Stimulated activated CD4-positive, alpha-beta T cell treated with anti-CD3 and anti-CD28 coated beads, Interleukin-1b, Interleukin-23, amount 100 ng/mL, for 24 hours (primary cell): ENCODE measurements at places on chromosomes 7 and 10.

GRCh38 chr10:60139290-60139689 is 232.9 kb upstream of the CCDC6 start:
- no peak for DNase-seq

DNA sequence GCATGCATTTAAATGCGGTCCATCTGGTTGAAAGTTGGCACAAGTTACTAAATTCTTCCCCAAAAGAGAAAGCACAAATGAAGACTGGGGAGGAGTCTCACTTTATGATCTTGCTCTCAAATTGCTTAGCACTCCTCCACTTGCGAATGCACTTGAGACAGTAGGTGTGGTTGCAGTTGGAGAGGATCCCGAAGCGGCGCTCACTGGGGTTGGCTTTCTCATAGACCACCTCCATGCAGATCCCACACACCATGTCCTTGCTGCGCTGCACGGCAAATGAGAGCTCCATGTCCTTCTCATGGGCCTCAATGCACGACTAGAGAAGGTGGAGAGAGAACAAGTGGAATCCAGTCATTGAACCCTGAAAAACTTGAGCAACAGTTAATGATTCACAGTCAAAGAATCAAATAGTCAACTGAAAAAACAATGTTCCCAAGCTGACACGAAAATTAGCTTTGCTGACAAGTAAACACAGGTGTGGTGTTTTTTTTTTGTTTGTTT is 22.7 kb downstream of the MKRN1 start:
- DNase-seq = no peak

- DNase-seq = no peak
Measured at GRCh38 chr10:78907551-78908211, 161.1 kb upstream of the ZMIZ1 start.

DNA sequence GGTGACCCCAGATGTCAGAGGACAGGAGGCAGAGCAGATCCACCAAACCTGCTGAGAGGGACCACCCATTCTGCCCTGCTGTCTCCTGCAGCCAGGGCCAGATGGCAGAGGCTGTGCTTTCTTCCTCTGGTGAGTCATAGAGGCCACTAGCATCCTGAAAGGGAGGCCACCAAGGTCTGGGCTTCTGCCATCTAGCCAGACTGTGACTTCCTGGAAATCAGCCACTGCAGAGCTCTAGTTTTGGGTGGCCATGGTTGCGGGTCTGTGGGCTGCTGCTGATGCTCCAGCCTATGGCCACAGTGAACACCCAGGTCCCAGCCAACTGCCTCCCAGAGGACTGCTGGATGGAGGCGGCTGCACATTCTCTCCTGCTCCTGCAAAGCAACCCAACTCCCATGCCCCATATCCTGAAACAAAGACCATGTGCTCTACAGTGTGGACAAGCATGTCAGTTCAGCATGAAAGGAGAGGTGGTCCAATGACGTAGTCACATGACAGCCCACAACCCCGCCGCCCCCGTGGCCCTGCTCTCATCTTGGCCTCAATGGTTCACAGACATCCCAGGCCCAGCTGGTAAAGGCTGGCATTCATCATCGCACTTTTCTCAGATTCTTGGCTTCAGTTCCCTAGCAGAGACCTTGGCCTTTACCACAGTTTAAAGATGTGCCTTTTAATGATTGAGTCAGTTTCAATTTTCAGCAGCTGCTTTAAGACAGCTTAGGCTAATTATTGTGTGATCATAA is 73.9 kb upstream of the CXCL12 start:
- DNase-seq = no peak

DNA sequence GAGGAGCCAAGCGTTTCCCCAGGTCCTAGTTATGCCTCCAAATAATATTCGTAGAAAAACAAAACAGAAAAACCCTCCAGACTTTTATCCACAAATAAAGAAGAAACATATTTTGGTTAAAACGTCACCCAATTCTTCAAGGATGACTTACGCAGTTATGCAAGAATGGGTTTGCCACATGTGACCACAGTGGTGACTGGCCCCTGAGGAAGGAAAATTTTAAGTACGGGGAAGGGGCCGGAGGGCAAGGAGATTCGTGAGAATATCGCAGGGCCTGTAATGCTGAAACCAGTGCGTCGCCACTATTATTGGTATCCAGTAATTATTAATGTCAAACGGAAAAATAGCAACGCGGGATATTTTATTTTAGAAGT is 537 bp upstream of the MRPS24 start:
- DNase-seq = peak; percentile 10

DNA sequence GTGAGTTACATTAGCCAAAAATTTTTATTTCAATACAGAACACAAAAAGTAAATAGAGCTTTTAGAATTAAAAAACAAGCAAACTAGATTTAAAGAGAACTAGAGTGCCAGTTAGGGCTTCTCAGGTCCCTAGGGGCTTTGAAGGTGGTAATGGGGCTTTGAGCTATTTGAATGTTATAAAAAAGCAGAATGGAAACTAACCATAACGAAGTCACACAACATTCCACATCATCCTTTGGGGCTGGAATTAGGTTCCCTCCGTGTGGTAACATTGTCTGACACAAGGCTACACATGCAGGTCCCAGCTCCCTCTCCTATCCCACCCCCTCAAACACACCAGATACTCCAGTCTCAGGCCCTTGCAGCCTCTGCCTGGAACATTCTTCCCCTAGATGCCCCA is 15.3 kb downstream of the JAZF1 start:
- DNase-seq = no peak

DNA sequence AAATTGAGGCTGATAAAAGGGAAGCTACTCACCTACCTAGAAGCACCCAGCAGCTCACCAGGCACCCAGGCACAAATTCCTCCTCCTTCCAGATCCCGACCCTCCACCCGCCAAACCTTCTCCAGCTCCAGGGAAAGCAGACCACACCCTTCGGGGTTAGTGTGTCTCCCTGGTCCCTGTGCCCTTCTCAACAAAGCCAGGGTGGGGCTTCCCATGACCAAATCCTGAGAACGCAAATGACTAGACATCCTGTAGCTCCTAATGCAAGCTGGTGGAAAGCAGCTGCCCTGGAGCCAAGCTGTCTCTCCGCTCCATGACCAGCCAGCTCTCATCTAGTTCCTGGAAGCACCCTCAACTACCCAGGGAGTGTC is 4.4 kb downstream of the TBX20 start:
- DNase-seq = no peak

DNA sequence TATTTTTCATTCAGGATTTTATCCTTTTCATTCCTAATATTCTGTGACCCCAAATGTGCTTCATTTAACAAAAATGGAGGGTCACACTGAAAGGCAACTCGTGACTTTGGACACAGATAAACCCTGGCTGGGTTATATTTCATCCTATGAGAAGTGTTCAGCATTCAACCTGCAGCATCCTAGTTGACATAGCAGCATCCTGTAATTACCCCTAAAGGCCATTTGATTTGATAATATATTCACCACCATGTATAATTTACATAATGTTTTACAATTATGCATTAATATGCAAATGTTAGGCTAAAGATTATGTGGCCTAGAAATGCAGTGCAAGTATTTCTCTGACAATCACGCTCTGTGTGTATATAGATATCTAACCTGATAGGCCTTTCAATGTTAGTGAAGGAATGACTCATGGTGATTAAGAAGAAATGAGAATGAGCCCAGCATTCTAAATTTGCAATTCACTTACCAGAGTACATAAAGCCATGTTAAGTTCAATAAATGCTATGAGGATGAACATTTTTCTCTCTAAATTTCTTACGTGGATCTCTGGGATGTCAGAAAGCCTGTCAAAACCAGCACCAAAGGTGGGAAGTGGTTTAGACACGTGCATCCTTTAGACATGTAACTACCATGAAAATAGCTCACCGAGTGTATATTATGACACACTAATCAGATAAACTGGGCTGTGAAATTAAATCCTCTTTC is 337.7 kb upstream of the AOAH start:
- no peak for DNase-seq

DNA sequence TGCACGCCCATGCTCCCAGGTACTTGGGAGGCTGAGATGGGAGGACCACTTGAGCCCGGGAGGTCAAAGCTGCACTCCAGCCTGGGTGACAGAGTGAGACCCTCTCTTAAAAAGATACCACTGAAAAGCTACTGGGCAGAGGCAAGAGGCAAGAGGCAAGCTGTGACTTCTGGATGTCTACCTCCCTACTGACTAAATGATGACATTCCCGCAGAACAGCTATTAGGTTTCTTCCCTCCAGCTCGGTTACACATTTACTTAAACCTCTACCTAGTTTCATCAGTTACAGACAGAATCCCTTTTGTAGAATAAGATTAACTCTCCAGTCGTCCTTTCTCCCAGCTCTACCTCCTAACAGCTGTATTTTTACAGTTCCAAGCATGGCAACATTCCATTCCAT is 21.2 kb downstream of the RHEB start:
- no peak for DNase-seq

DNA sequence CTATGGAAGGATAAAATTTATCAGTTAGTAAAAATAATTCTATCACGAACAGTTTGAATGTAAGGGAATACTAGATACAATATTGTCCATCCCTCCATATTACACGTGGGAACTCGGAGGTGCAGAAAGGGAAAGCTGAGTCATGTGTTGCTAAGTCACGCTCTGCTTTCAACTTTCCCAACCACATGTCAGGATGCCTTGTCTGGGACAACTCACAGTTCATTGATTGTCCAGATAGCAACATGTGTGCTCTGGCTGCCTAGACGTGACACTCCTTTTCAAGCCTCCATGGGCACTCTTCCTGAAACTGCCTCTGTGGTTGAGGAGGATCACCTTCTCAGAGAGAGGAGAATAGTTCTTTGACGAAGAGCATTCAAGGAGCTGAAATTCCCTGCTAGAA is 808.1 kb downstream of the GRID1 start:
- no peak for DNase-seq

DNA sequence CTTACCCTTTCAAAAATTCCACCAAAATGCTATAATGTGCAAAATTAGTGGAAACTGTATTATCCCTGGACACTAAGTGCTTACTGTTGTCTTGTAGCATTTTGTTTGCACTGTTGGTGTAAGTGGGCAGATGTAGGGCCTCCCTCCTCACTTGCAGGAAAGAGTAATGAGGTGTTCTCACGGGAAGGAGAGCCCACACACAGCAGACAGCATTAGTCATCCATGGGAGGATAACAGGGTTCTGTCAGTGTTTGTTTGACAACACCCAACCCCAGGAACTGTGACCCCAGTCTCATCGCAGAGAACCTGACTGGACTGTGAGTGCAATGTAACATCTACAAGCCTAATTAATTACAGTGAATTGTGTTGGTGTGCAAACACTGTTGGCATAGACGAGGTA is 58.7 kb upstream of the VSTM2A start:
- no peak for DNase-seq

- no peak for DNase-seq
Measured at GRCh38 chr10:8069108-8069507, 14.6 kb downstream of the GATA3 start.

GRCh38 chr10:111127081-111127848 is 50.4 kb downstream of the ADRA2A start:
- no peak for DNase-seq

DNA sequence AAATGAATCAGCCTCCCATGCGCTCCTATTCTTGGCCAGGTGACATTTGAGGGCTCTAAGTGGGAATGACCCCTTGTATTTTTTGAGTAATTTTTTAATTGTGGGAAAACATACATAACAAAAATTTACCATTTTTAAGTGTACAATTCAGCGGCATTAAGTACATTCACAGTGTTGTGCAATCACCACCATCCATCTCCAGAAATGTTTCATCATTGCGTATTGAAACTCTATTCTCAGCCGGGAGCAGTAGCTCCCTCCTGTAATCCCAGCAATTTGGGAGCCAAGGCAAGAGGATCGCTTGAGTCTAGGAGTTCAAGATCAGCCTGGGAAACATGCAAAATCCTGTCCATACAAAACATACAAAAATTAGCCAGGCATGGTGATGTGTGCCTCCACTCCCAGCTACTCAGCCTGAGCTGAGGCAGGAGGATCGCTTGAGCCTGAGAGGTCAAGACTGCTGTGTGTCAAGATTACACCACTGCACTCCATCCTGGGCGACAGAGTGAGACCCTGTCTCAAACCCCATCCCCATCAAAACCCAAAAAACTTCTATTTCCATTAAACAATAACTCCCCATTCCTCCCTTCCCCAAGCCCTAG is 2.5 kb downstream of the ANTXRL start:
- DNase-seq = no peak
